Suprapubic skin (tissue), 4 donors: ENCODE measurements at places on chromosomes 12 and 14. TPM values are rescaled to one million over a fixed set of nuclear protein-coding genes. Genes with fewer than 3 reads are reported as not detected.

GRCh38 chr12:131923260-131923659, 5.8 kb upstream of the PUS1 start:
- no peak for DNase-seq

DNA sequence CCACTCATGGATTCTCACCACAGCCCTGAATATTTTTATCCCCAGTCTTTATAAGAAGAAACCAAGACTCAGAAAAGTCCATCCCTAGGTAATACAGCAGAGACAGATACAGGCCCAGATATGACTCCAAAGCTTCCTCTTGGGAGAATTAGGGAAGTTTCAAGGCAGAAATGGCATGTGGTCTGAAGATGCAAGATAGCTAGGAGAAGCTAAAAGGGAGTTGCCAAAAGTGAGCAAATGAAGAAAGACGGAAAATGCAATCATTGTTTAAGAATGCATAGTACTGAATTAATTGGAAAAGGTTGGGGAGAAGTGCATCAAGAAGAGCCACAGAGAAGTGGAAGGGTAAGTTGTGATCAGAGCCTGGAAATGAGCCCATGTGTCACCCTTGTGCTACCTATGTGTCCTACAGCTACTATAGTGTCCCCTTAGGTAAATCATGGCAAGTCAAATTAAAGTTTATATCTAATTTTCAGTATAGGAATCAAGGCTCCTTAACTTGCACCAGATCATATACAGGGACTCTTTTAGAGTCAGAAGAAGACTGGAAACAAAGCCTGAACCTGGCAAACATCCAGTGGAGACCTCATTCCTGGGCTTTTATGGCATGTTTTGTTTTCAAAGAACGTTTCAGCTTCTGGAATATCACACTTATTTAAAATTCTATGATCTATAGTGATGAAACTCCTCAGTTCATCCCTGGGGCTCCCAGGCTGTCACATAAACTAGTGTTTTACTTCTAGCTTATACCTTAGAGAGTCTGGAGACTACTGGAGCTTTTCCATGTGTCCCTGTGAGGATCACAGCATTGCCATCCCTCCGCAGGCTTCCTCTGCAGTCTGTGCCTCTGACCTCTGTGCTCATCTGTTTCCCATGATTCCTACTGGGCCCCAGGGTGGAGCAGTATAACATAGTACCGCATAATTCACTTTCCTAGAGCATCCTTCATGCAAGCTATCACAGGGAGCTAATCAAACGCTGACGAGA, 189.0 kb upstream of the CDKN3 start:
- no peak for DNase-seq

- DNase-seq, result peak; percentile 100
Measured at GRCh38 chr14:77616454-77617229, at the start of gene SPTLC2. TSS of gene SPTLC2 (minus strand) at chr14:77616637. CDS start at chr14:77616579, 58 bp downstream.

The TMCC3 gene
- total RNA-seq, result 17.2 TPM

DNA sequence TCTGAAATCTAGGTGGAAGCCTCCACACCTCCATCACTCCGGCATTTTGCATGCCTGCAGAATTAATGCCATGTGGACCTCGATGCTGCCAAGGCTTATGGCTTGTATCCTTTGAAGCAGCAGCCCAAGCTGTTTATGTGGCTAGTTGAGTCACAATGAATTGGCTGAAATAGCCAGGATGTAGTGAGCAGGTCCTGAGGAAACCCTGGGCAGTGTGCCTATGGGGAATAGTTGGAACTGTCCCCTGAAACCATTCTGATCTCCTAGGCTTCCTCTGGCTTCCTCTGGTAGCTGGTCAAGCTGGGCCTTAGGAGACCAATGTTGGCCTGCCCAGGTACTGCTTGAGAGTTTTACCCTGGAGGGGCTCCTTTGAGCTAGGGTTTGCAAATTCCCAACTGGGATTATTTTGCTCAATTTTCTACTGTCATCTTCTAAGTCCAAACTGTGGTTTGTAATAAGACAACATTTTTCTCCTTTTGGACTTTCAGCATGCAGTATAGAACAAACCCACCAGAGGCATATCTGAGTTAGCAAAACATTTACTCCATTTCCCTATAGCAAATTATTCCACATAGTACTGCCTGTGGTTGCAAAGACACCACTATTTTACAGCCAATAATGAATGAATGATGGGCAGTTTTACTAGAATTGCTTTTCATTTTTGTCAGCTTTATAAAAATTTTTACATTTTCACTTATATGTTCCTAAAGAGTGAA, 85.1 kb upstream of the AMIGO2 start:
- DNase-seq, result no peak

- DNase-seq, result no peak
Measured at GRCh38 chr12:127893895-127894609, 372.9 kb upstream of the TMEM132C start.

GRCh38 chr14:102499401-102500157, 10.0 kb downstream of the ANKRD9 start:
- no peak for DNase-seq

GRCh38 chr12:32290411-32290810, 108.9 kb upstream of the FGD4 start:
- no peak for DNase-seq

DNA sequence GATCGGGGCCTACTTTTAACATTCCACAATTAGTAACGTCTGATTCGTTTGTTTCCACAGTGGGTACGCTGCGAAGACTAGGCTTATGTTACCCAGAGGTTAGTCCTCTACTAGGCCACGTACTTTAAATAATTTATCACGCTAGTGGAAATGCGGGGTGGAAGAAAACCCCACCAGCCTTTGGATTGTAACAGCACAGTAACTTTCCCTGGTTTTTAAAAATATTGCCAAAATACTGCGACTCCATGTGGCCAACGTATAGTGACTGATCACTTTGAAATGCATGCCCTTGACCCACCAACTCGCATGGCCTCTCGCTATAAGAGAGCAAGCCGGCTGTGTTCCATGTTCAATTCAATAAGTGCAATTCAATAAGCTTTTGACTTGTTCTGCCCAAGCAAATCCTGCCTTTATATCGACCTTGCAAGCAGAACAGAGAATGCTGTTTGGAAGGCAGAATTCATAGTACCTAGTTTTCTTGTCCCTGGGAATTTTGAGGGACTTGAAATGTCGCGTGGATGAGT, 882 bp upstream of the GTF2A1 start:
- no peak for DNase-seq

GRCh38 chr12:66268562-66268961, 33.7 kb upstream of the HELB start:
- DNase-seq, result no peak

The HCAR3 gene
- total RNA-seq, result 19.1 TPM

The SLC17A8 gene
- total RNA-seq, result not detected

- DNase-seq, result no peak
Measured at GRCh38 chr14:37246427-37246829, 48.7 kb downstream of the MIPOL1 start.

The ANO4 gene
- total RNA-seq, result not detected

The PKP2 gene
- 16.3 TPM for total RNA-seq

DNA sequence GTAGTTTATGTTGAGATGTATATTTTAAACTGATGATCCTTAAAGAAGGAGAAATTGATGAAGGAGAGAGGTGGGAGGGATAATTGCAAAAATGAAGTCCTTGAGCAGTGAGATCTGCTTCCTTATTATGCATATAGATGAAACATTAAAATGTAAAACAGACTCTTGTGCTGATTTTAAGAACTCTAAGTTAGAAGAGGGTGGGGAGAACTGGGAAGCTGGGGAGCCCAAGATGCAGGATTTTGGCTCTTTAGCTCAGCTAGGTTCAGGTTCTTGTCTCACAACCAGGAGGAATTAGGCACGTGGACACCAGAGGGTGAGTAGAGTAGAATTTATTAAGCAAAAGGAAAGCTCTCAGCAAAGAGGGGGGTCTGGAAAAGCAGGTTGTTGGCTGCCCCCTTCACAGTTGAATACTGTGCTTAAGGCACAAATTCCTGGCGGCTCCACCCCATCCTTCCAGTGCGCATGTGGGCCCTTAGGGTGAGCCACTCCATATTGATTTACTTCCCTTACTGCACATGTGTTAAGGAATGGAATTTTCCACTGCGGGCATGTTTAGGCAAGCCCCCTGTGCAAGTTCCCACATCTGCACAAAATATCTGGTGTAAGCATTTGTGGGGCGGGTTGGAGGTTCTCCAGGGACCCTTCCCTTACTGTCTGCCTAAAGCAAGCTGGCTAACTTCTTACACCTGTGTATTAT, 141.9 kb downstream of the BICD1 start:
- no peak for DNase-seq

GRCh38 chr14:30180219-30180618, 252.6 kb upstream of the PRKD1 start:
- no peak for DNase-seq

- DNase-seq, result no peak
Measured at GRCh38 chr12:63955831-63956666, 111.5 kb downstream of the SRGAP1 start.

DNA sequence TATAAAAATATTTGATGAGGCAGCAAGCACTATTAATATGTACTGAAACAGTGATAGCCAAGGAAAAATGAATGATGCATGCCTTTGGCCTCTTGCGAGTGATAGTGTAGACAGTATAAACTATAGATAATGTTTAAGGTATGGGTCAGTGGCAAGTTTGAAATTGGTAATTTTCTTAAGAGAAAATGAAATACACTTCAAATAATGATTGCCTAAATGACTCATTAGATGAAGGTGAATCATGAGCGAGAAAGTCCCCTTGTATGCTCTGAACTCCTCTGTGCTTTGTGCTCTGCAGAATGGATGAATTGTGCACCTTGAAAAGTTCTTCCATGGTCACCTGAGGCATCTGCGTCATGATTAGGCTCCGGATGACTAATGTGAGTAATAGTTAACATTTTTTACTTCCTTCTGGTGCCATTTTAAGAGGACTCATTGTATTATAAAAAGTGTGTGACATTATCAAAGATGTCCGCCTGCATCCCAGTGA, 84.9 kb upstream of the RTL1 start:
- no peak for DNase-seq

GRCh38 chr12:26109343-26109881, 15.4 kb downstream of the BHLHE41 start:
- DNase-seq, result peak; percentile 72

The PTPRO gene
- 0.72 TPM for total RNA-seq

GRCh38 chr12:98149691-98150210, 365.6 kb upstream of the TMPO start:
- no peak for DNase-seq

- no peak for DNase-seq
Measured at GRCh38 chr12:70354787-70355186, 11.3 kb upstream of the KCNMB4 start.

GRCh38 chr14:85142982-85143381, 387.0 kb upstream of the FLRT2 start:
- no peak for DNase-seq

DNA sequence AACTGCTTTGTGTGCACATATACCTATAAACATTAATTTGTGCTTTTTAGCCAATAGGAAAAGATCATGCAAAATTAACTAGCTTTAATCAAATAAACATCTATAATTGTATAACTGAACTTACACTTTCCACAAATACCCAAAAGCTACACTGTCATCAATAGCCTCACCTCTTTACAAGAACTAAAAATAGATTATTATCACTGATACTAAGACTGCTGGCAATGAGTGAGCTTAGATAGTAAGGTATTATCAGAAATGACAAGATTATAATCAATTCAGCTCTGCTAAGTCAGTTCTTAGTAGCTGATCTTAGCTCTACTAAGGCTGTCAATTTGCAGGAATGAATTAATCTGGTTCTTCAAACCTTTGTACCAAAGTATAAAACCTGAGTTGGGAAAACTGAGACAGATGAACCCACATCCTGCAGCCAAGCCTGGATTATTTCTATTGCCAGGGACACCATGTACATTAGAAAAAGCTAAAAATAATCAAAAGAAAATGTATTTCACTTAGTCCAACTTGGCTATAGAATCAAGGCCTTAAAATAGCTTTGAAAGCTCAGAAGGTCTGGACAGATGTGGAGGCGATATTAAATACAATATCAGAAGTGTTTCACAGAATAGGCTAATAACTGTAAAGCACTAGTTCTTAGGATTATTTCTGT, 5.2 kb downstream of the FKBP3 start:
- no peak for DNase-seq

GRCh38 chr14:103994535-103995184, 52.3 kb upstream of the RD3L start:
- DNase-seq, result no peak

GRCh38 chr12:74283646-74284045, 254.0 kb upstream of the ATXN7L3B start:
- no peak for DNase-seq

The TGM1 gene
- total RNA-seq, result 128 TPM

The SOX5 gene
- total RNA-seq, result 19.0 TPM

GRCh38 chr14:39107591-39107996, 4.6 kb upstream of the SEC23A start:
- no peak for DNase-seq

GRCh38 chr12:52798003-52798670, 2.2 kb upstream of the KRT3 start:
- DNase-seq, result no peak

The NTS gene
- total RNA-seq, result not detected

The SELPLG gene
- 3.3 TPM for total RNA-seq

The SLC38A4 gene
- total RNA-seq, result 1.0 TPM

The PTCSC3 gene
- not detected for total RNA-seq

DNA sequence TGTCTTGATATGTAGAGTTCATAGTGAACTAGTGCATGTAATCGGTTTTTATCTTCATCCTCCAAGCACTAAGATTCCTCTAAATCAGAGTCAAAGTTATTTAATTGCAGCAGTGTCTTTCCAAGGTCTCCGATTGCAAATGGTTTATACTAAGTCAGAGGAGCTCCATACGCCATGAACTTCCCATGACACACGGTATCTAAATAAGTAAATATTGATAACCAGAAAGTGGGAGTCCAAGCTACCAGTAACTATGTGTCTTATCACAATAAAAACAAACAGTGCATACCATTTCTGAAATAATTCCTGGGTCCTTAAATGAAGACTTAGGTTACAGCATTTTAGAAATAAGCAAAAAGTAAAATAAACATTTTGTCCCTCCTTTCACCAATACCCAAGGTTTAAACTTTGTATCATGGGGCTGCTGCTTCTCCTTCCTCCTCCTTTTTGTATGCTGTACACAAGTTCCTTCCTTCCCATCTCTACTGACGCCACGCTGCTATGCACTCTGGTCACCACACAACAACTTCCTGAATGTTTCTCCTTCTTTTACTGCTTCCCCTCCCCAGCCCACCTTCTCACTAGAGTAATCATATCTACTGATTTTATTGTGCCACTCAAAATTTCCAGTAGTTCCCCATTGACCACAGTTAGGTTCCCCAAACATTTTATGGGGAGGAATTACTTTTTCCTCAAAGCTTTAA, 10.7 kb downstream of the NR1H4 start:
- no peak for DNase-seq

GRCh38 chr12:71664411-71665089, 449 bp downstream of the THAP2 start:
- DNase-seq, result no peak

The IFT43 gene
- total RNA-seq, result 21.5 TPM

The MMP17 gene
- 10.1 TPM for total RNA-seq

The TMEM179 gene
- not detected for total RNA-seq

- no peak for DNase-seq
Measured at GRCh38 chr14:99707420-99707819, 23.3 kb downstream of the CYP46A1 start.
